ENCODE measurements at places on chromosomes 13 and 19. TPM values are rescaled to one million over a fixed set of nuclear protein-coding genes. Genes with fewer than 3 reads are reported as not detected.

- no peaks in the 10 kb centered on the region for H3K27me3 ChIP-seq
- H3K4me1 ChIP-seq: no peaks in the 10 kb centered on the region
These were observed 824.3 kb upstream of the KLHL1 start for GRCh38 chr13:70932511-70932910.

DNA sequence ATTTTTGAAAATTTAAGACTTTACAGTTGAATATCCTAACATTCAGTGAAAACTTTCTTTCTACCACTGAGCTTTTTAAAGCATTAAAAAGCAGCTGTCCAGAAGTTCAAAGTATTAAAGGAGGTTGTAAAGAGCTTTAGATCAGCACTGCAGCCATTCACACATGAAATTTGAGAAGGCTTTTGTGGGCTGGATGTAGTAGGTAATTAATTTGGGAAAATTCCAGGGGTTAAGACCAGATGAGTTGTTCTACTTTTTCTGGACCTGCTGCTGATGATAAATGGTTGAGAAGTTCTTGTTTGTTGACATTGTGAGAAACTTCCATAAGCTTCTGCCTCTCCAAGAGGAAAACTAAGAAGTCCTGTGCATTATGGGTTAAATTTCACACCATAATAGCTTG, 1779.6 kb upstream of the PRR20A start:
- no peak overlapping the region for H3K4me3 ChIP-seq
- no peaks in the 10 kb centered on the region for H3K4me1 ChIP-seq
- no peaks in the 10 kb centered on the region for H3K27me3 ChIP-seq
- DNase-seq: no peak

Gene SLC10A2
- total RNA-seq: not detected

Gene ZNF611
- 16.2 TPM for total RNA-seq

GRCh38 chr13:93771782-93772181, 545.2 kb downstream of the GPC6 start:
- H3K36me3 ChIP-seq: no peaks in the 10 kb centered on the region
- H3K4me3 ChIP-seq: no peak overlapping the region
- peaks cover 12% of the 10 kb centered on the region for H3K4me1 ChIP-seq
- no peak for DNase-seq

GRCh38 chr13:35700671-35701070, 224.2 kb upstream of the MAB21L1 start:
- H3K27ac ChIP-seq: no peak overlapping the region
- H3K4me3 ChIP-seq: no peak overlapping the region
- no peak for DNase-seq
- peaks cover 3% of the 10 kb centered on the region for H3K4me1 ChIP-seq
- no peaks in the 10 kb centered on the region for H3K27me3 ChIP-seq

DNA sequence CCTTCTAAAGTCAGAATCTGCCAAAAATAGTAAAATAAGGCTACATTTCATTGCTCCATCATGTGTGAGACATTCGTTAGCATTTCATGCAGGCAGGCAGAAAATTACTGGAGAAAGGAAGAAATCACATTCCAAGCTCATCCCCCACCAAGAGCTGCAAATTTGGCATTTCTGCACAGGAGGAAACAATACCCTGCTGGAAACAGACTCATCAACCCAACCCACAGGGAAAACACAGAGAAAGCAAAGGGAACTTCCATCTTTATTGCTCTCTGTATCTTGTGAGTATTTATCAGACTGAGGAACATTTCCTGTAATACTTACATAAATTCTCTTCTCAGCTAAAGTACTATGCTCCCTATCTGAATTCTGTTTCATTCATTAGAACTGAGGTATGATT, 95.7 kb downstream of the KCTD12 start:
- no peak overlapping the region for H3K4me3 ChIP-seq
- no peak for DNase-seq
- H3K36me3 ChIP-seq: no peaks in the 10 kb centered on the region
- no peaks in the 10 kb centered on the region for H3K4me1 ChIP-seq
- H3K27ac ChIP-seq: no peak overlapping the region

DNA sequence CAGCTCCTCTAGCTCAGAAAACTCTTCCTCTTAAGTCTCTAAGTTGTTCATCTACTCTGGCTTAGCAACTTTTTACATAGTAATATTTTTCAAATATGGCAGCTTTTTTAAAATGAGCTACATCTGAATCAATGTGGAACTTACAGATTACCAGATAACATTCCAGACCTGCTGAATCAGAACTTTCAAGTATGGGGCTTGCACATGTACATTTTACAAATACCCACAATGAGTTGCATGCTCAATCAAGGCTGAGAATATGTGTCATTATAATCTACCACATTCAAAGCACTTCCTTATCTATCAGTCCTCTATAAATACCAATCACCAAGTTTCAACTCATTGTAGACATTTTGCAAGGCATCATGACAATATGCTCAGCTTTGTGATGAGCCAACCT, 383.1 kb downstream of the FGF14 start:
- H3K4me3 ChIP-seq: no peak overlapping the region
- H3K4me1 ChIP-seq: no peaks in the 10 kb centered on the region
- no peak overlapping the region for H3K27ac ChIP-seq
- no peaks in the 10 kb centered on the region for H3K27me3 ChIP-seq
- no peaks in the 10 kb centered on the region for H3K36me3 ChIP-seq

DNA sequence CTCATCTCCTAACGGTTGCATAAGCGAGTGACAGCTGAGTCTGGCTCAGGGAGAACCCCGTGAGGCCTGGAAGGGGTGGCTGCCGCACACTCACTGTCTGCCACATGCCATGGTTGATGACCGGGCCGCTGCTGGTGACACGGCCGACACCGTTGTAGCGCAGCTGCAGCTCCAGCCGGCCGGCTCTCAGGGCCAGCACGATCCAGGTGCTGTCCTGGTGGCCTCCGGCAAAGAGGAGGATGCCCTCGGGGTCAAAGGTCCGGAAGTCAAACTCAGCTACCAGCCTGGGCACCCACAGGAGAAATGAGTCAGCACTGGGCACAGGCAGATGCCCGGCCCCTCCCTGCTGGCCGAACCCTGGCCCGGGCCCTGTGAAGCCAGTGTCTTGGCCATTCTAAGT, 31.7 kb downstream of the GAS6 start:
- H3K4me1 ChIP-seq: peaks cover 5% of the 10 kb centered on the region
- no peak overlapping the region for H3K27ac ChIP-seq
- no peak for DNase-seq
- H3K27me3 ChIP-seq: no peaks in the 10 kb centered on the region

Gene AMH
- 1.3 TPM for total RNA-seq

GRCh38 chr13:41132512-41133152, at the start of gene KBTBD6:
Gene KBTBD6 (minus strand): TSS chr13:41132802. CDS start chr13:41132511, 291 bp downstream.
- peak within 1 kb of the TSS; percentile 53 for H3K4me3 ChIP-seq
- H3K4me1 ChIP-seq: peaks cover 14% of the 10 kb centered on the region
- peak; percentile 92 for DNase-seq
- H3K27ac ChIP-seq: peak within 1 kb of the TSS; percentile 65

Gene MISP3
- 1.3 TPM for total RNA-seq

DNA sequence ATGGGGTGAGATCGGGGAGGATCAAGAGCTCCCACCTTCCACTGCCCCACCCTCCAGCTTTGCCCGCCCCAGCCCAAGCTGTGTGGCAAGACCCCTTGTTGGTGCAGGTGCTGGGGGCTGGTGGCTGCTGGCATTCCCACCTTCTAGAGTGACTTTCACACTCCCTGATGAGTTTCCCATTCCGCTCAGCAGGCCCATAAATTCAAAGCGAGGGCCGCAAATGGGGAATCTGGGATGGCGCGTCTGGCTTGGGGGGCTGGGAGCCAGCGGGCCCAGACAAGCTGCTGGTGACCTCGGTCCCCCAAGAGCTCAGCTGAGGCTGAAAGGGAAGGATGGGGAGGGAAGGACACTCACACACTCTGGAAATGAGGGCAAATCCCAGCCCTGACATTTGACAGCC, 110.3 kb downstream of the GADD45B start:
- peaks cover 7% of the 10 kb centered on the region for H3K4me1 ChIP-seq
- no peak for DNase-seq
- no peaks in the 10 kb centered on the region for H3K27me3 ChIP-seq
- no peak overlapping the region for H3K27ac ChIP-seq
- H3K4me3 ChIP-seq: no peak overlapping the region
- H3K36me3 ChIP-seq: no peaks in the 10 kb centered on the region

Gene KLK4
- not detected for total RNA-seq

Gene ZNF254
- 18.7 TPM for total RNA-seq

DNA sequence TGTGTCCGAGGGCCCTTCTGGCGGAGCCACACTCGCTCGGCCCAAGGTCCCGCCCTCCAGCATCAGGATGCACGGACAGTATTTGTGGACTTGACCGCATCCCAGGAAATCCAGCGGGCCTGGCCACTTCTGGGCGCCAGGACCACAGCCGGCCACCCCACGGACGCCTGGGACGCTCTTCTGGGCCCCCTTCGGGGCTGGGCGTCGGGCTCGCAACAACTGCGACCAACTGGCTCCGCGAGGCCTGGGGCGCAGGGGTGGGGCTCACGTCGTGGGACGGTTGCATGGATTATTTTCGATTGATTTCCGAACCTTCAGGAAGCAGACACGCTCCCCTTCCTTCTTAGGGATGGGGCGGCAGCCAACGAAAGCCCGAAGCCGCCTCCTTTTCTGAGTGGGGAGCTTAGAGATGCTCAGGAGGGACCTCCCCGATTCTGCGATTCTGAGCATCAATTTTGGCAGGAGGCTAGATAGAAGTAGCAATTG, 521 bp upstream of the NUP58 start:
- peak overlapping the region; percentile 63 for H3K4me3 ChIP-seq
- no peaks in the 10 kb centered on the region for H3K27me3 ChIP-seq
- peak; percentile 28 for DNase-seq
- peaks cover 4% of the 10 kb centered on the region for H3K4me1 ChIP-seq

Gene SIGLECL1
- not detected for total RNA-seq

GRCh38 chr19:40239415-40240226, 13.1 kb upstream of the CCNP start:
- no peak overlapping the region for H3K4me3 ChIP-seq
- no peaks in the 10 kb centered on the region for H3K36me3 ChIP-seq
- H3K27ac ChIP-seq: no peak overlapping the region
- H3K27me3 ChIP-seq: no peaks in the 10 kb centered on the region

GRCh38 chr13:21336609-21337349, 122.3 kb downstream of the ZDHHC20 start:
- DNase-seq: no peak
- no peak overlapping the region for H3K27ac ChIP-seq
- H3K36me3 ChIP-seq: no peaks in the 10 kb centered on the region
- no peaks in the 10 kb centered on the region for H3K27me3 ChIP-seq

DNA sequence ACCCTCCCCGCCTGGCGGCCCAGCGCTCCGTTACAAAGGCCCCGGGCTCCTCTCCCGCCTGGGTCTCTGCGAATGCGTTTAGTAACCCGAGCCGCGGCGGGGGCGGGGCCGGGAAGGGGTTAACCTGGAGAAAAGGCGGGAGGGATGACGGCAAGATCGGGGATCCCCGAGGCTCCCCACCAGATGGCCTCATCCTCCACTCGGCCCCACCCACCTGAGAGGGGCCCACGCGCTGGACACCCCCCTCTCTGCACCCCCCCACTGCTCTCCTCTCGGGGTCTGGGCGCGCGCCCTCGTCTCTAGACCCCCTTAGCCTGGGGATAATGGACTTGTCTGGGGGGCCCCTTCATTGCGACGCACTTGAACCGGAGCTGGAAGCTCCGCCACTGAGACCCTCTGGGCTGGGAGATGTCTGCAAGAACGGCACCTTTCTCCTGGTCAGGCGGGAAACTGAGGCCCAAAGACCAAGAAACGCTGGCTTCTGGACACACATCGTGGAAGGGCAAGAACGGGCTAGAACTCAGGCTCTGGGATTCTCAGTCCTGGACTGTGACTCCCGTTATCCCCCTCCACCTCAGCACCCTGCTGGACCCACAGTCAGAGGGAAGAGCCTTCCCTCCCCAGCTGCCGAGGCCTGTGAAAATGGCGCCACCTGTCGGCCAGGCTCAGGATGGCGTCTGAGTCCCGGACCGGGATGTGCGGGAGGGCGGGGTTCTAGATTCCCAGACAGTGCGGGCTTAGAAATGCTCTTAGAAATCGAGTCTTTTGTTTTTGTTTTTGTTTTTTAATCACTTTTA, 2.9 kb upstream of the LTBP4 start:
- peak overlapping the region; percentile 38 for H3K4me3 ChIP-seq
- H3K4me1 ChIP-seq: peaks cover 4% of the 10 kb centered on the region
- H3K27me3 ChIP-seq: no peaks in the 10 kb centered on the region
- DNase-seq: peak; percentile 94

- H3K4me3 ChIP-seq: no peak overlapping the region
- no peak for DNase-seq
- no peak overlapping the region for H3K27ac ChIP-seq
- H3K4me1 ChIP-seq: no peaks in the 10 kb centered on the region
- no peaks in the 10 kb centered on the region for H3K27me3 ChIP-seq
- H3K36me3 ChIP-seq: no peaks in the 10 kb centered on the region
These were observed 57.9 kb upstream of the C1QTNF9 start for GRCh38 chr13:24251525-24251924.

- no peaks in the 10 kb centered on the region for H3K4me1 ChIP-seq
- H3K27ac ChIP-seq: no peak overlapping the region
- DNase-seq: no peak
- no peaks in the 10 kb centered on the region for H3K27me3 ChIP-seq
- no peak overlapping the region for H3K4me3 ChIP-seq
These were observed 17.1 kb upstream of the ATP11A start for GRCh38 chr13:112672651-112673284.

GRCh38 chr19:35316560-35316959, 12.4 kb upstream of the CD22 start:
- no peak for DNase-seq
- no peaks in the 10 kb centered on the region for H3K36me3 ChIP-seq
- H3K27me3 ChIP-seq: no peaks in the 10 kb centered on the region
- peaks cover 19% of the 10 kb centered on the region for H3K4me1 ChIP-seq

Gene CYP4F8
- 1.1 TPM for total RNA-seq

- no peak overlapping the region for H3K4me3 ChIP-seq
- no peaks in the 10 kb centered on the region for H3K4me1 ChIP-seq
- H3K27me3 ChIP-seq: no peaks in the 10 kb centered on the region
- DNase-seq: no peak
These were observed 351.2 kb upstream of the ARGLU1 start for GRCh38 chr13:106919133-106919532.

DNA sequence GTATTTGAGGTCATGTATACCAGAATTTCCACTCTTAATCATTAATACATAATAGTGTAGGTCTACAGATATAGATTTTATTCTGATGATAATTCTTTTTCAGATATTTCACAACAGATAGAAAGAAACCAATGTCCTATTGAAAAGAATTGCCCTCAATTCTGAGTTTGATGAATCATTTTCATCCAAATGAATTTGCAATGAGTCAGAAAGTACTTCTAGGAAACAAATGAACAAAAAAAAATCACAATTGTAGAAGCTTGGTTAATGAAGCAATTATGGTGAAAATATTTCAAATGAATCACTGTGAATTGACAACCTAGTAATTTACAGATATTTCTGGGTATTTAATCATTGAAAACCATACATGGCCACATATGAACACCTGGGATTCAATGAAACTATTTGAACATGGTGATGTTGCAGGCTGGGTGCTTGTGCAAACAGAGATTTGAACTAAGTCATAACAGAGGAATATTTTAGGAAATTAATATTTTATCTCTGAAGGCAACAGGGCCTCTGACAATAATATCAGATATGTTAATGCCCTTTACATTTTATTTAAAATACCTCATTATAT, 360.9 kb downstream of the SLITRK5 start:
- no peak overlapping the region for H3K4me3 ChIP-seq
- H3K36me3 ChIP-seq: no peaks in the 10 kb centered on the region
- H3K4me1 ChIP-seq: no peaks in the 10 kb centered on the region
- H3K27me3 ChIP-seq: no peaks in the 10 kb centered on the region
- no peak overlapping the region for H3K27ac ChIP-seq

Gene ZNF85
- total RNA-seq: 20.1 TPM

Gene ZNF865
- total RNA-seq: 4.0 TPM

Gene SCGB2B2
- total RNA-seq: 1.6 TPM
